ENCODE measurements at places on chromosomes 6 and 20. TPM values are rescaled to one million over a fixed set of nuclear protein-coding genes. Genes with fewer than 3 reads are reported as not detected.

DNA sequence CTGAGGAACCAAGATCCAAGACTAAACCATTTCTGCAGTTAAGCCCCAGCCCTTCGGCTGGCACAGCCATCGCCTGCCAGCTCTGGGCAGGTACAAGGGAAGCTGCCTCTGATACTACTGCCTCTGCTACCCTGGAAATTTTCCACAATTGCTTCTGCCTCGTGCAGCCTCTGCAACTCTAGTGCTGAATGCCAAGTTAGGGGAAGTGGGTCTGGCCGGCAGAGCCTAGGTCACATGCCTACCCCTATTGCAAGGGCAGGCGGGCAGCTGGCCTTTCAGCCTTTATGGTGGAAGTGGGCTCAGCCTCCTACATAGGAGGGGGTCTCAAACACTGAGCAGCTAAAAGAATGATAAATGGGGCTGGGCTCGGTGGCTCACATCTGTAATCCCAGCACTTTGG lies 44.5 kb upstream of the TULP1 start:
- peak; percentile 26 for DNase-seq
- H3K36me3 ChIP-seq, result no peaks in the 10 kb centered on the region
- H3K27me3 ChIP-seq, result no peaks in the 10 kb centered on the region
- no peak overlapping the region for H3K4me3 ChIP-seq
- H3K27ac ChIP-seq, result no peak overlapping the region

DNA sequence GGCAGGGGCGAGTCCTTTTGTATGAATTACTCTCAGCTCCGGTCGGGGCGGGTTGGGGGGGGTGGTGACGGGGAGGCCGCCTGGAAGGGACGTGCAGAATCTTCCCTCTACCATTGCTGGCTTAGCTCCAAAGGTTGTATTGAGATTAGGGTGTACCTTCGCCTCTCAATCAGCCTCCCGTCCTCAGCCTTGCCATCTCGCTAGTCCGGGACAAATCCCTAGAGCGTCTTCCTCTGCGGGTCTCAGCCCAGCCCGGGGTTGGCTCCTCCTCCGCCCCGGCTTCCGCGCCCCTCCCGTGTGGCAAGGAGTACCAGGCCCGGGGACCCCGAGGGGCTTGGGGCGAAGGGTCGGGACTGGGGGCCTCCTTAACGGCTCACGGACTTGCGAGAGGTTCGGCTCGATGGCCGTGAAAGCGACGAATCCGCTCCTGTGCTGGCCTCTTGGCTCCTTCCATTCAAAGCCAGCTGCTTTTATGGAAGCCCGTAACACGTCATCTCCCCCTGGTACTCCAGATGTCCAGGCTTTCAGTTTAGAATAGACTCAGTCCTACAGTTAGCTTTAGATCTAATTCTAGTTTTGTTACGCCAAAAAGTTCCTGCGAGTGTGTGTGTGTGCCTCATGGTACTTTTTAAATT lies 636 bp upstream of the EEF1A1 start:
- no peak for DNase-seq
- peaks cover 46% of the 10 kb centered on the region for H3K4me1 ChIP-seq
- no peaks in the 10 kb centered on the region for H3K27me3 ChIP-seq
- H3K36me3 ChIP-seq, result peaks cover 34% of the 10 kb centered on the region

GRCh38 chr6:85066266-85066665 lies 301.9 kb upstream of the TBX18 start:
- no peaks in the 10 kb centered on the region for H3K36me3 ChIP-seq
- H3K27ac ChIP-seq, result no peak overlapping the region
- H3K27me3 ChIP-seq, result no peaks in the 10 kb centered on the region
- H3K4me3 ChIP-seq, result no peak overlapping the region
- no peaks in the 10 kb centered on the region for H3K4me1 ChIP-seq
- DNase-seq, result no peak

DNA sequence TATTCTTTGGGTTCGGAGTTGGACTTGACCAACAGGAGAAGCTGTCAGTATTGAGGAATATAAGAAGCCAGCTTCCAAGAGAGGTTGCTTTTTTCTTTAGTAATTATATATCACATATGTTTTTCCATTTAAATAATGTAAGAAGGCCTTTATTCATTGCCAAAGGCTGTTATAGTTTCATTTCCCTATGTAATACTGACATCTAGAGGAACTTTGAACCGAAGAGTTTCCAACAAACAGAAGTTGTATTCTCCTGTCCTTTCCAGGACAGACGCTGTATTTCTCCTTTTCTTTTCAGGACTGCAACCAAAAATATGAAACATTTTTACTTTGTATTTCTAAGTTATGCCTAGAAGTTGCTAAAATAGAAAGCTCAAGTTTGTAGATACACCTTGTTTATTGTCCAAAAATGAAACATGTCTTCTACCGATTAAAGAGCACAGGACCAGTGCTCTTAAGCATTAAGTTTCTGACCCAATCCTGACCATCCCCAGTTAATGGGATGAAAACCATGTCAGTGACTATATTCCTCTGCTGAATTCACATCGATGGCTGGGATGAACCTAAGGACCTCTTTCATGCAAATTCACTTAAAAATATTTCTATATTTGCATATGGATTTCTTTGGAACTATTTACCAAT lies 55.1 kb downstream of the MYLK4 start:
- DNase-seq, result no peak
- no peak overlapping the region for H3K4me3 ChIP-seq
- H3K27me3 ChIP-seq, result no peaks in the 10 kb centered on the region
- no peak overlapping the region for H3K27ac ChIP-seq
- H3K4me1 ChIP-seq, result no peaks in the 10 kb centered on the region
- H3K36me3 ChIP-seq, result no peaks in the 10 kb centered on the region

DNA sequence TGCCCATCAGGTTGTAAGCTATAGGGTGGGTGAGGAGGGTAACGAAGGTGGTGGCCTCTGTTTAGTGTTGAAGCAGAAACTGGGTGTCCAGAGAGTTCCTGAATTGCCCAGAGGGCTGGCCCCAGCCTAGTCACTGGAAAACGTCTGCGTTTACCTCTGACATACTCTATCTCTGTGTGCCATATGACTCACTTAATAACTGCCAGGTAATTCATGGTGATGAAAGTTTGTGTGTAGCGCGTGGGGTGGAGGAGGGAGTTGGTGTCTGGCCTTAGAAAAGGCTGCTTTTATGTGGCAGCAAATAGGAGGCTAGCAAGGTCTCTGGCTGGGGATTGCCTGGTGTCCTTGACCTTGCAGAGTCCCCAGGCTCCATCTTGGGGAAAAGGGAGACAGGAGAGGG lies 47.3 kb downstream of the SLC35D3 start:
- H3K4me1 ChIP-seq, result no peaks in the 10 kb centered on the region
- H3K36me3 ChIP-seq, result no peaks in the 10 kb centered on the region
- no peak overlapping the region for H3K4me3 ChIP-seq

DNA sequence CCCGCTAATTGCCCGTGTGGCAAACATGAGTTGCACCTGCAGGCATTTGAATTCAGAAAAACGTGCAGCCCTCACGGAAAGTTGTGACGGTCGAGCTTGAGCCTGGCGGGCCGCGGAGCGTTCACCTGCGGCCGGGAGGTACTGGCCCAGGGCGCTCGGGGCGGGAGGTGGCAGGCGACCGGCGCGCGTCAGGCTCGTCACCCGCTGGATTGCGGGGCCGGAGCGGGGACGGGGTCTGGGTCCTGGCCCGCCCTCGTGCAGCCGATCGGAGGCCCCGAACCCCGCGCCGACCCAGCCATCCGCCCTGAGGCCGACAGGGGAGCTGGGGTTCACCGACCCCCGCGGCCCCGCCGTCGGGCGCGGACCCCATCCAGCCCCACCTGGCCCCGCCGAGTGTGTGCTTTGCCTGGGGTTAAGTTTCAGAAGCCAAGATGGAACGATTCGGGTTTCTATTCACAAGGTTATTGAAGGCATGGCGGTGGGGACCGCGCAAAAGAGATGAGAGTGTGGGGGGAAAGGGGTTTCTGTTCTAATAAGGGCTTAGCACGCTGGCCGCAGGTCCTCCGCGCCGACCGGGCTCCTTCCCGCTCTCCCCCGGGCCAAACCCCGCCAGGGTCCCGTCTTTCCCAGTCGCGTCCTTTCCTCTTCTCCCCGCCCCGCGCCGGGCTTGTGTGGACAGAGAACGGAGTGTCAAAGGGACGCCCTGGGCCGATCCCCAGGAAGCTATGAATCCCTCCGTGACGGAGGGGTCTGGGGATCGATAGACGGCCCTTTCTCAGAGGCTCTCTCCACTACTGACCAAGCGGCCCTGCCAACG lies 1.6 kb upstream of the HEY2 start:
- H3K27me3 ChIP-seq, result peaks cover 44% of the 10 kb centered on the region
- peak overlapping the region; percentile 70 for H3K27ac ChIP-seq
- DNase-seq, result peak; percentile 30

GRCh38 chr6:20402342-20403069 lies 827 bp downstream of the E2F3 start:
- H3K36me3 ChIP-seq, result no peaks in the 10 kb centered on the region
- no peaks in the 10 kb centered on the region for H3K4me1 ChIP-seq
- peak overlapping the region; percentile 86 for H3K27ac ChIP-seq
- DNase-seq, result peak; percentile 67
- peak overlapping the region; percentile 97 for H3K4me3 ChIP-seq

GRCh38 chr6:135534773-135535380 lies 37.3 kb upstream of the AHI1 start:
- H3K4me3 ChIP-seq, result no peak overlapping the region
- no peak overlapping the region for H3K27ac ChIP-seq
- no peaks in the 10 kb centered on the region for H3K36me3 ChIP-seq
- peaks cover 4% of the 10 kb centered on the region for H3K4me1 ChIP-seq
- H3K27me3 ChIP-seq, result no peaks in the 10 kb centered on the region

GRCh38 chr20:37327748-37328147 lies 18.2 kb upstream of the SRC start:
- H3K27ac ChIP-seq, result no peak overlapping the region
- H3K4me1 ChIP-seq, result no peaks in the 10 kb centered on the region
- H3K4me3 ChIP-seq, result no peak overlapping the region
- H3K27me3 ChIP-seq, result no peaks in the 10 kb centered on the region
- peak; percentile 85 for DNase-seq

GRCh38 chr20:60057123-60057865 lies 99.1 kb downstream of the CDH26 start:
- H3K27me3 ChIP-seq, result no peaks in the 10 kb centered on the region
- peak; percentile 60 for DNase-seq
- no peak overlapping the region for H3K27ac ChIP-seq
- H3K4me1 ChIP-seq, result peaks cover 6% of the 10 kb centered on the region
- no peak overlapping the region for H3K4me3 ChIP-seq
- H3K36me3 ChIP-seq, result no peaks in the 10 kb centered on the region

DNA sequence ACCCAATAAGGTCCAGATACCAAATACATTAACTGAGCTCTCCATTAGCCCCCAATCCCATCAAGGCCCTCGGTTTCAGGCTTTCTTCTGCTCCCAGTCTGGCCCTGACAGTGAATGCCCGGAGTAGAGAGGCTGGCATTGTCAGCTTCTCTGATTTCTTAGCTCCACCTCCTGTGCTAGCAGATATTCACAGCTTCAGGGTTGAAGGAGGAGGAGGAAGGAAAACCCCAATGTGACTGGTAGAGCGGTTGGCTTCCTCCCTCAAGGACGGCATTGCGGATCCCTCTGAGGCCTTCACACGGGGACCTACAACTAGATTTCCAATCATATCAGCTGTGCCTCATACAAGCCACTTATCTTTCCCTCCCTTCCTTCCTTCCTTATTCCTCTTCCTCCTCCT lies 164.1 kb upstream of the SYNDIG1 start:
- DNase-seq, result no peak
- no peaks in the 10 kb centered on the region for H3K27me3 ChIP-seq
- no peak overlapping the region for H3K4me3 ChIP-seq
- no peak overlapping the region for H3K27ac ChIP-seq
- no peaks in the 10 kb centered on the region for H3K36me3 ChIP-seq

DNA sequence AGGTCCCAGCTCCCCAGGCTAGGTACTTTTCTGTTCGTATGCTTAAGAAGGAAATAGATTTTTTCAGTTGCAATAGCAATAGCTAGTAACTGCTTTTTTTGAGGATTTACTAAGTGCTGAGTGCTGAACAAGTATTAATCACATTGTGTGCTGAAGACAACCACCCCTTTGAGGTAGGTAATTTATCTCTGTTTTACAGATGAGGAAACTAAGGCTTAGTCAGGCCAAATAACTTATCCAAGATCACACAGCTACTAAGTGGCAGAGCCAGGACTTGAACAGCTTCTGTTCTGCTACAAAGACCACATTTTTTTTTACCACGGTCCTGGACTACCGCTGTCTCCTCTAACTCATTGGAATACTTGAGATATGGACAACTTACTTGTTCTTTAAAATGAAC lies 39.8 kb downstream of the LRRN4 start:
- peaks cover 4% of the 10 kb centered on the region for H3K4me1 ChIP-seq
- no peak overlapping the region for H3K27ac ChIP-seq
- no peak overlapping the region for H3K4me3 ChIP-seq
- no peaks in the 10 kb centered on the region for H3K27me3 ChIP-seq
- H3K36me3 ChIP-seq, result peaks cover 43% of the 10 kb centered on the region

DNA sequence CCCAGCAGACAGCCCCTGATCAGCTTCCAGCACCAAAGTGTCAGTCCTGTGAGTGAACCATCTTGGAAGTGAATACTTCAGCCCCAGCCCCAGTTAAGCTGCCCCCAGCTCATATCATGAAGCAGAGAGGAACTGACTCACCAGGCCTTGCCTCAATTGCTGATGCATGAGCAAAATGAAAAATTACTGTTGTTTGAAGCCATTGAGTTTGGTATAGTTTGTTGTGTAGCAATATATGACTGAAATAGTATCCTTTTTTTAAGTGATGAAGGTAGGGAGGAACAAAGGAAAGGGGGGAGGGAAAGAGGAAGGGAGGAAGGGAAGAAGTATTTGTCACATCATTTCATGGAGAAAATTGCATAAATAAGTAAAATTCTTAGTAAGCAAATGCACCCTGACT lies 266.4 kb downstream of the MAFB start:
- no peaks in the 10 kb centered on the region for H3K27me3 ChIP-seq
- DNase-seq, result no peak
- H3K36me3 ChIP-seq, result no peaks in the 10 kb centered on the region
- no peak overlapping the region for H3K27ac ChIP-seq

- no peaks in the 10 kb centered on the region for H3K27me3 ChIP-seq
- H3K4me3 ChIP-seq, result no peak overlapping the region
- no peak for DNase-seq
- H3K27ac ChIP-seq, result no peak overlapping the region
- H3K4me1 ChIP-seq, result no peaks in the 10 kb centered on the region
- no peaks in the 10 kb centered on the region for H3K36me3 ChIP-seq
Observed at GRCh38 chr20:18431206-18431605, 35.6 kb downstream of the DZANK1 start.

GRCh38 chr20:5161536-5162164 lies 34.8 kb downstream of the CDS2 start:
- no peak for DNase-seq
- H3K36me3 ChIP-seq, result no peaks in the 10 kb centered on the region
- no peak overlapping the region for H3K27ac ChIP-seq
- H3K4me1 ChIP-seq, result peaks cover 2% of the 10 kb centered on the region
- H3K27me3 ChIP-seq, result no peaks in the 10 kb centered on the region
- H3K4me3 ChIP-seq, result no peak overlapping the region

GRCh38 chr20:58699623-58700107 lies 7.1 kb downstream of the NPEPL1 start:
- no peaks in the 10 kb centered on the region for H3K36me3 ChIP-seq
- no peaks in the 10 kb centered on the region for H3K27me3 ChIP-seq
- H3K27ac ChIP-seq, result no peak overlapping the region
- no peak overlapping the region for H3K4me3 ChIP-seq
- no peak for DNase-seq

GRCh38 chr6:45174045-45174444 lies 154.1 kb upstream of the RUNX2 start:
- no peak overlapping the region for H3K27ac ChIP-seq
- H3K4me1 ChIP-seq, result no peaks in the 10 kb centered on the region
- DNase-seq, result no peak
- no peak overlapping the region for H3K4me3 ChIP-seq
- no peaks in the 10 kb centered on the region for H3K27me3 ChIP-seq
- H3K36me3 ChIP-seq, result no peaks in the 10 kb centered on the region

Gene CTSZ
- 262 TPM for total RNA-seq

Gene NMBR
- total RNA-seq, result not detected

Gene MEP1A
- not detected for total RNA-seq

Gene SASH1
- total RNA-seq, result 6.3 TPM

Gene LY6G5B
- 2.3 TPM for total RNA-seq

Gene SUN5
- not detected for total RNA-seq

Gene FAM184A
- 2.9 TPM for total RNA-seq

Gene SNAP25
- total RNA-seq, result not detected

All from adrenal gland (tissue), 19 donors.